Activated CD4-positive, alpha-beta memory T cell treated with anti-CD3 and anti-CD28 coated beads for 36 hours (primary cell): ENCODE measurements at places on chromosomes 7 and 10. TPM values are rescaled to one million over a fixed set of nuclear protein-coding genes. Genes with fewer than 3 reads are reported as not detected.

Gene WDR86
- 0.43 TPM for total RNA-seq

Gene SP8
- not detected for total RNA-seq

Gene PDE6C
- not detected for total RNA-seq

Gene SCRN1
- total RNA-seq = 1.6 TPM

Gene INHBA
- not detected for total RNA-seq

Gene GDF2
- not detected for total RNA-seq

Gene SLC18A2
- total RNA-seq = not detected

Gene GRID1
- not detected for total RNA-seq

DNA sequence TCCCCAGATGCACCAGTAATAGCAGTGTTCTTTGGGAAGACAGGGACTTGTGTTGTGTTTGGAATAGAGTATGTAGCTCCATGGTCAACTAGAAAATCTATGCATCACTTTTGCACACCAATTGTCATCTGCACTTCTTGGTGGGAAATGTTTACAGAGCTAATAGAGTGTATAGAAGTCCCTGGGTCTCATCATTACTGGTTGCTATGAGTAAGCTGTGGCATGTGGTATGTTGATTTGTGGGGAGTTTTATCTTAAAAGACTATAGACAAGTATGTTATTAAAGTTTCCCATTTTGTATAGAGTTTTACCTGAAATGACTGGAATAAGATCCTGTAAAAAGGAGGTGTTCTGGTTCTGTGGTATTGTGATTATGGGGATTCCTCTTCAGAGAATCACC is 55.4 kb upstream of the PRSS1 start:
- peaks cover 31% of the 10 kb centered on the region for H3K4me1 ChIP-seq
- H3K27me3 ChIP-seq = no peaks in the 10 kb centered on the region
- no peak overlapping the region for H3K27ac ChIP-seq
- H3K4me3 ChIP-seq = no peak overlapping the region
- no peaks in the 10 kb centered on the region for H3K36me3 ChIP-seq

GRCh38 chr7:151814400-151815009 is 62.4 kb downstream of the PRKAG2 start:
- H3K4me3 ChIP-seq = no peak overlapping the region
- peaks cover 20% of the 10 kb centered on the region for H3K4me1 ChIP-seq
- H3K27me3 ChIP-seq = no peaks in the 10 kb centered on the region
- no peak for DNase-seq

DNA sequence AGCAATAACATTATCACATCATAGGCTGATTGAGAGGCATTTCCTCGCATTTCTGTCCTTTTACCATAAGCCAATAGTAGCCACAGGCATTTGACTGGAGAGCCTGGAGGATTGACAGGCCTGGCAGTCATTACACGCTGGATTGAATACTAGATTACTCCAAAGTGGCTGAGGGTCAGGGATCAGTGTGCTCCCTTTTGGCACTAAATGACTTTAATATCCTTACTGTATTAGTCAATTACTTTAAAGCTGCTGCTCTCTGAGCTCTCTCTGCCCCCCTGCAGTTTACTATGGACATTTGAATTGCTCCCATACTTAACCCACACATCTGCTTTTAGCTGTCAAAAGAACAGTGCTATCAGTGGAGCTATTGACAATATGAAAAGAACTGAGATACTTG is 302.0 kb downstream of the TFEC start:
- no peak overlapping the region for H3K4me3 ChIP-seq
- H3K27me3 ChIP-seq = peaks cover 6% of the 10 kb centered on the region
- H3K36me3 ChIP-seq = no peaks in the 10 kb centered on the region
- H3K4me1 ChIP-seq = no peaks in the 10 kb centered on the region
- DNase-seq = no peak

- no peaks in the 10 kb centered on the region for H3K36me3 ChIP-seq
- peaks cover 57% of the 10 kb centered on the region for H3K4me1 ChIP-seq
- H3K4me3 ChIP-seq = peak overlapping the region; percentile 71
- DNase-seq = peak; percentile 82
These were observed 15.6 kb downstream of the ATG9B start for GRCh38 chr7:151008511-151009323.

DNA sequence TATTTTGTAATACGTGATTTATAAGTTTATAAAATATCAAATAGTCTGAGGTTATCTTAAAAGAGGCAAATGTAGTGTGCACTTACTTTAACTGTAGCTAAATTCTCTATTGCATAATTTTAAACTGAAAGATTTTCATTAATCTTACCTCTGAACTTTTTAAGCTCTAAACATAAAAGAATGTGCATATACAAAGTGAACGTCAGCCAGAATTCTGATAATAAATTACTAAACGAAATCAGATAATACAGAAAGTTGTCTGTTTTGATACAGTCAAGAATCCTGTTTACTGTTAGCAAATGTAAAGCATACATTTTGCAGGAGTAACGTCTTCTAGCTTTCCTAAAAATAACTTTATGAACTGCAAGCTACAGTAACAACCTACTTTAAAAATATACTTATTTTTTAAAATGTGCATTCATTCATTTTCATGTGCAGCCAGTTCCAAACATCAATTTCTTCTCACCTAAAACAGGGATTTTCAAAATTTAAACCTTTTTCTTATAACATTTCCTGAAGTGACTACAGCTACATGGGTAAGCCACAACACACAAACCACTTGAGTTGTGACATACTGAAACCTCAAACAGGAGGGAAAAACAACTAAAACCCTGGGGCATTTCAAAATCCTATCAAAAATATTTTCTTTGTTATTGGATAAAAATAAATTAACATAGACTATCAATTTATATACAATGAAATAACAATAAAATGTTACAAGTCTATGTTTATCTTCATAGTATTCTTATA is 92.7 kb downstream of the RNLS start:
- H3K36me3 ChIP-seq = no peaks in the 10 kb centered on the region
- H3K4me1 ChIP-seq = no peaks in the 10 kb centered on the region
- H3K4me3 ChIP-seq = no peak overlapping the region
- H3K27me3 ChIP-seq = no peaks in the 10 kb centered on the region

GRCh38 chr7:92520024-92520423 is 8.3 kb downstream of the PEX1 start:
- no peak for DNase-seq
- no peak overlapping the region for H3K27ac ChIP-seq
- no peaks in the 10 kb centered on the region for H3K27me3 ChIP-seq

- no peaks in the 10 kb centered on the region for H3K36me3 ChIP-seq
- no peak overlapping the region for H3K4me3 ChIP-seq
- peaks cover 15% of the 10 kb centered on the region for H3K27me3 ChIP-seq
- H3K27ac ChIP-seq = no peak overlapping the region
These were observed 322.6 kb downstream of the GRID1 start for GRCh38 chr10:86044029-86044428.

DNA sequence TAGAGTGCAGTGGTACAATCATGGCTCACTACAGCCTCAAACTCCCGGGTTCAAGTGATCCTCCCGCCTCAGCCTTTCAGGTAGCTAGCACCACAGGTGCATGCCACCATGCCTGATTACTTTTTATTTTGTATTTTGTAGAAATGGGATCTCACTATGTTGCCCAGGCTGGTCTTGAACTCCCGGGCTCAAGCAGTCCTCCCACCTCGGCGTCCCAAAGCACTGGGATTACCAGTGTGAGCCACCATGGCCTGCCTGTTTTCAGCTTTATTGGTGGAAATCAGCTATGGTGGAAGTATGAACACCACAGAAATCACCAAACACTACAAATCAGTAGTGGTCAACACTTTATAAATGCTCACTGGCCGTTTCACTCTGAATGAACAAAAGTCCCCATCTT is 299.9 kb upstream of the LYZL1 start:
- H3K4me3 ChIP-seq = no peak overlapping the region
- no peaks in the 10 kb centered on the region for H3K36me3 ChIP-seq

- H3K36me3 ChIP-seq = no peaks in the 10 kb centered on the region
- H3K4me3 ChIP-seq = no peak overlapping the region
- no peaks in the 10 kb centered on the region for H3K4me1 ChIP-seq
- DNase-seq = no peak
These were observed 961.5 kb downstream of the KCNMA1 start for GRCh38 chr10:76675951-76676587.

DNA sequence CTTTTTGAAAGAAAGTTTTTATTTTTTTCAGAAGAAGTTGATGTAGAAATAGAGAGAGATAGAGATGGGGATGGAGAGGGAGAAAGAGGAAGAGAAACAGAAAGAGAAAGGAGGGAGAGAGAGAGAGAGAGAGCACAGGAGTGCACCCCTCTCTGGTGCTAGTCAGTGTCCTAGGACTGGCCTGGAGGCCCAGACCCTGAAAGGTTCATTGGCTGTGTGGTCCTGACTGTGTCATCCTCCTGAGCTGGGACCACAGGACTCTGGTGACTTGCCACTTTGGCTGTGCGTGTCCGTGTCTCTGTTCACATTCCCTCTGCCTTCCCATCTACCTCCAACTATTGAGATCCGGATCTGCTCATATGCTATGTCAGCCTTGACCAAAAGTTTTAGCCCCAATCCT is 62.1 kb upstream of the SHH start:
- no peak for DNase-seq
- no peak overlapping the region for H3K4me3 ChIP-seq
- no peak overlapping the region for H3K27ac ChIP-seq
- H3K4me1 ChIP-seq = no peaks in the 10 kb centered on the region

- H3K36me3 ChIP-seq = no peaks in the 10 kb centered on the region
- H3K27me3 ChIP-seq = no peaks in the 10 kb centered on the region
- no peak overlapping the region for H3K27ac ChIP-seq
These were observed 148.8 kb upstream of the NRP1 start for GRCh38 chr10:33483124-33483815.

DNA sequence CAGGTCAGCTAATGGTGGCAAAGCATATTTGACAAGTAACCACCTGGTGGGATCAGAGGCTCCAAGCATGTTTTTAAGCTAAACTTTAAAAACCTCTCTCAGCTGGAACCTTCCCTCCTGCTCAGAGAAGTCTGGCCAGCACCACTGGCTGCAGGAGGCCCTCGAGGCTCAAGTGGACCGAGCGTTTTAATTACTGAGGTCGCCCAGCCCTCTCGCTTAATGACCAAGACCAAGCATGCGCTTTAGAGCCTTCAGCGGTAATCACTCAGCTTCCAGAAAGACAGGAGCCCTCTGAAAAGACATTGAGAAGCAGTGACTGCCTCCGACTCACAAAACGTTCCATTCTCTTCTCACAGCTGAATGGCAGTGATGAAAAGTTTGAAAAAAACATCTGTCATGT is 383.4 kb upstream of the ADARB2 start:
- no peaks in the 10 kb centered on the region for H3K27me3 ChIP-seq
- no peak overlapping the region for H3K4me3 ChIP-seq
- no peak overlapping the region for H3K27ac ChIP-seq
- no peaks in the 10 kb centered on the region for H3K36me3 ChIP-seq
- no peak for DNase-seq

- H3K4me1 ChIP-seq = peaks cover 5% of the 10 kb centered on the region
- no peak for DNase-seq
- peaks cover under 1% of the 10 kb centered on the region for H3K27me3 ChIP-seq
- no peak overlapping the region for H3K27ac ChIP-seq
- no peak overlapping the region for H3K4me3 ChIP-seq
These were observed 12.8 kb downstream of the ANKRD22 start for GRCh38 chr10:88838766-88839350.

GRCh38 chr10:1706711-1707110 is 30.6 kb downstream of the ADARB2 start:
- H3K36me3 ChIP-seq = peaks cover 2% of the 10 kb centered on the region
- peaks cover 26% of the 10 kb centered on the region for H3K27me3 ChIP-seq
- DNase-seq = peak; percentile 16
- no peak overlapping the region for H3K4me3 ChIP-seq

GRCh38 chr10:97999923-98000248 is 30.5 kb downstream of the CRTAC1 start:
- no peaks in the 10 kb centered on the region for H3K4me1 ChIP-seq
- no peak for DNase-seq
- peaks cover 5% of the 10 kb centered on the region for H3K27me3 ChIP-seq
- H3K4me3 ChIP-seq = no peak overlapping the region
- H3K36me3 ChIP-seq = no peaks in the 10 kb centered on the region

DNA sequence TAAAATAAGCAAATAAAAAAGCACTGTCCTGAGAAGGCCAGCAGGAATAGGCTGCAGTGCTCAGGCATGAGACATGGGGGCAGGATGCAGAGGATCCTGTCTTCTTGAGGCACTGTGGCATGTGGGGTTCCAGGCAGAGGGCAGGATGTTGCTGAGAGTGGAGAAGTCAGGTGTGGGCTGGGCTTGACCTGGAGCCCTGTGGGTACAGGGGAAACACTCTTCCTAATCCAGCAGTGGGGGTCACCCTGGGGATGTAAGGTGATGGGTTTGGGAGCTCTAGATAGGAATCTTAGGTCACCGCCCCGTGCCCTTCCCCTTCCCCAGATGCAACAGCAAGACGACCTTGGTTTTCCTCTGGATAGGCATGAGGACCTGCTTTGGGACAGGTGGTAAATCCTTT is 13.6 kb downstream of the SUMF2 start:
- peaks cover 34% of the 10 kb centered on the region for H3K36me3 ChIP-seq
- H3K27ac ChIP-seq = no peak overlapping the region
- DNase-seq = no peak
- no peak overlapping the region for H3K4me3 ChIP-seq
- no peaks in the 10 kb centered on the region for H3K27me3 ChIP-seq
- peaks cover 4% of the 10 kb centered on the region for H3K4me1 ChIP-seq

DNA sequence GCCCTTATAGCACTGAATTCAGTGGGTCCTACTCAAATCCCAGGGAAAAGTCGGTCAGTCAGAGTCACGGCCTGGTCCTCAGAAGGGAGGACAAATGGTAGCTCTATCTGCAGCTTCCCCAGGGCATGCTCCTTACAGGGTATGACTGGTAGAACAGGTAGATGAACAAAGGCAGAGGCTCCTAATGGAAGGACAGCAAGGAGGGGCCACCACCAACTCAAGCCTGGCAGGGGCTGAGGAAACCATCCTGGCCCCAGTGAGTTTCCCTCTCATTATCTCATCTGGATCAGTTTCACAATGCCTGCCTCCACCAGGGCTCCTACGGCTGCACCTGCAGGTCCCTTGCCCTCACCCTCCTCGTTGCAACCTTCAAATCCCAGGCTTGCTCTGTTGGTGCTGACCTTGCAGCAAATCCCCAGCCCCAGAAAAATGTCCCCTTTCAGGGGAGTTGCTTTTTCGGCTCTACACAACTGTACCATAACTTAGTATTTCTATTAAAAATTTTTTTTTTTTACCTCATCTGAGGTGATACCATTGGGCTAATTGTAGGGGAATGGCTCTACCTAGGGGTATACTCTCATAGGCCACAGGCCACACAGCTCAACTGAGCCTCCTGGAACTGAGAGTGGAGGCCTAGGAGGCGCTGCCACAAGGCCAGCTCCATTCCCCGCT is 2.4 kb upstream of the MYO1G start:
- H3K4me1 ChIP-seq = peaks cover 62% of the 10 kb centered on the region
- H3K4me3 ChIP-seq = peak overlapping the region; percentile 99
- H3K27ac ChIP-seq = peak overlapping the region; percentile 100
- H3K36me3 ChIP-seq = peaks cover 78% of the 10 kb centered on the region

DNA sequence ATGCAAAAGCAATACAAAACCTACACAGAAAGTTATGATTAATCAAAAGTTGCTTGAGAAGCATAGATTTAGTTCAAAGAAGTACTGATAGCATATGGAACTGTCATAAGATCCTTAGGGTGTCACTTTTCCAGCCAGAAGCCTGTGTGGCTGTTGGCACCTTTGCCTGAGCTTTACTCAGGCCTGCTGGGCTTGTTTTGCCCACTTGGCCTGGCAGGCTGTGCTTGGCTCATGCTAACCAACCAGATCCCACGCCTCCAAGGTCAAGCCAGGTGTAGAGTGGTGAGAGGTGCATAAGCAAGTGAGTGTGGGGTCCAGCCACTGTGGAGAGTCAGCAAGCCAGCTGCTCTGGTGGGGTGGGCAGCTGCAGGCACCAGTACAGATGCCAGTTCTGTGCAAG is 12.0 kb upstream of the LIPA start:
- DNase-seq = no peak
- H3K4me3 ChIP-seq = no peak overlapping the region
- H3K36me3 ChIP-seq = peaks cover 3% of the 10 kb centered on the region
- no peaks in the 10 kb centered on the region for H3K27me3 ChIP-seq
- H3K27ac ChIP-seq = no peak overlapping the region
